Activated naive CD8-positive, alpha-beta T cell treated with anti-CD3 and anti-CD28 coated beads for 36 hours (primary cell): ENCODE measurements at places on chromosomes 2 and 18. TPM values are rescaled to one million over a fixed set of nuclear protein-coding genes. Genes with fewer than 3 reads are reported as not detected.

DNA sequence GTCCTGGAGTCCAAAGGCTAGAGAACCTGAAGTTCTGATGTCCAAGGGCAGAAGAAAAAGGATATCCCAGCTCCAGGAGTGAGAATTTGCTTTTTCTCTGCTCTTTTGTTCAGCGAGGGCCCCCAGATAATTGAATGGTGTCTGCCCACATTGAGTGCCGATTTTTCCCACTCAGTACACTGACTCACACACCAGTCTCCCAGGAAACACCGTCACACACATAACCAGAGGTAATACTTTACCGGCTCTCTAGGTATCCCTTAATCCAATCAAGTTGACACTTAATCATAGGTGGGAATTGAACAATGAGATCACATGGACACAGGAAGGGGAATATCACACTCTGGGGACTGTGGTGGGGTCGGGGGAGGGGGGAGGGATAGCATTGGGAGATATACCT, 161.5 kb downstream of the WDR7 start:
- no peak for DNase-seq

DNA sequence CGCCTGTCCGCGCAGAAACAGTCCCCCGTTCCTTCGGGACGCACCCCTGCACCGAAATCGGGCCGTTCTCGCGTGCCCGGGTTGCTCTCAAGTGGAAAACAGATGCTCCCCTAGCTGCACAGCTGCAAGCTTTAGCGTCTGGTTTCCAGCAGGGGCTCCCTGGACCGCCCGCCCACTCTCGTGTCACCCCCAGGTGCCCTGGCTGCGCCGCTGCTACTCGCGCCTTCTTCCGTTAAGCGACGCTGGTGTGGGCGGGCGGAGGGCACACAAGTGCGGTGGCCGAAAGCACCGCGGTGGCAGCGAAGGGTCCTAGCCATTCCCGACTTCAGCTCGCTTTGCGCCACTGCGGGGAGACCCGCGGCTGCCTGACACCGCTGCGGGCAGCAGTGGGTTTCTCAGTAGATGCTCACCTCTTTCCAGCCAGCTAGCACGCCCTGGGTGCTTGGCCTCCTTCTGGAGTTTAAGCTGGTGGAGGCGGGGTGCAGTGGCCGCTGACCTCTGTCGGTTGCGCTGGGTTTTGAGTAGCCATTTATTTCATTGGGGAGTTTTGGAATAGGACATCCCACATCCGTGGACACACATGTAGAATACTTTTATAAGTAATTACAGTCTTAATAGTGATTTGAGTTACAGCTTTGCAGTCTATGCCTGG, 806 bp downstream of the ZNF407 start:
- DNase-seq: peak; percentile 82

- no peak for DNase-seq
Observed at GRCh38 chr2:224875841-224876240, 159.7 kb upstream of the CCDC195 start.

GRCh38 chr2:44578471-44579093, 216.8 kb downstream of the CAMKMT start:
- no peak for DNase-seq

The ATP6V1B1 gene
- not detected for total RNA-seq
